Activated gamma-delta T cell treated with anti-CD3 and anti-CD28 coated beads, Interleukin-2, amount 50 U/mL, for 16 hours (primary cell): ENCODE measurements at places on chromosomes 4 and X.

GRCh38 chr4:145984563-145984962, 45.9 kb upstream of the ZNF827 start:
- DNase-seq: no peak

- no peak for DNase-seq
Observed at GRCh38 chrX:23797371-23798128, 14.6 kb downstream of the SAT1 start.

- no peak for DNase-seq
Observed at GRCh38 chr4:188984518-188984917, 845.3 kb downstream of the TRIML1 start.

- DNase-seq: no peak
Observed at GRCh38 chr4:147791341-147791740, 59.5 kb downstream of the ARHGAP10 start.

DNA sequence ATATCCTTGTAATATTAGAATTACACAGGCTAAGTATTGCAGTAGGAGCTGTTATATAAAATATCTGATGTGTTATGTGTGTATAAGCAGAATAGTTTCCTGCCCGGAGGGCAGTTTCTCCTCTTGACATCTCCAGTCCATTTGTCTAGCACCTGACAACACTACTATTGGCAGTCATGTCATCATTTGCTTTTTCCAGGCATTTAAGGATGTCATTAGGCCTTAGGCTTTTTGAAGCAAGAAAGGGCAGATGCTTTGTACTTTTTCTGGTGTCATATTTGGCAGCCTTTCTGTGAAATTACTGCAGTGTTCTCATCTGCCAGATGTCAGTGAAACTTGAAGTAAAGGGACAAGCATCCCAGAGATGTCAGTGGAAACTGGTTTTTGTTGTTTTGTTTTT, 2017.6 kb upstream of the IGFBP7 start:
- DNase-seq: no peak

DNA sequence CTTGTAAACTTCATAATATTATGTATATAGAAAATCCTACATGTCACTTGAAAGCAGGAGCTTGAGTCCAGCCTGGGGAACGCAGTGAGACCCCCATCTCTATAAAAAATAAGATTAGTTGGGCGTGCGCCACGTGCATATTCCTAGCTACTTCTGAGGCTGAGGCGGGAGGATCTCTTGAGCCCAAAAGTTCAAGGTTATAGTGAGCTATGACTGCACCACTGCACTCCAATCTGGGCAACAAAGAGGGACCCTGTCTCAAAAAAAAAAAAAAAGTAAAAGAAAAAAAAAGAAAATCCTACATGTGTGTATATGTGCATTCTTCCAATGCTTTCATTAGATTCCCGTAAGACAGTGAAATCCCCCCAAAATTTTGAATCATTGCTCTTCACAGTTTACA, 1.7 kb downstream of the SEC31A start:
- no peak for DNase-seq

DNA sequence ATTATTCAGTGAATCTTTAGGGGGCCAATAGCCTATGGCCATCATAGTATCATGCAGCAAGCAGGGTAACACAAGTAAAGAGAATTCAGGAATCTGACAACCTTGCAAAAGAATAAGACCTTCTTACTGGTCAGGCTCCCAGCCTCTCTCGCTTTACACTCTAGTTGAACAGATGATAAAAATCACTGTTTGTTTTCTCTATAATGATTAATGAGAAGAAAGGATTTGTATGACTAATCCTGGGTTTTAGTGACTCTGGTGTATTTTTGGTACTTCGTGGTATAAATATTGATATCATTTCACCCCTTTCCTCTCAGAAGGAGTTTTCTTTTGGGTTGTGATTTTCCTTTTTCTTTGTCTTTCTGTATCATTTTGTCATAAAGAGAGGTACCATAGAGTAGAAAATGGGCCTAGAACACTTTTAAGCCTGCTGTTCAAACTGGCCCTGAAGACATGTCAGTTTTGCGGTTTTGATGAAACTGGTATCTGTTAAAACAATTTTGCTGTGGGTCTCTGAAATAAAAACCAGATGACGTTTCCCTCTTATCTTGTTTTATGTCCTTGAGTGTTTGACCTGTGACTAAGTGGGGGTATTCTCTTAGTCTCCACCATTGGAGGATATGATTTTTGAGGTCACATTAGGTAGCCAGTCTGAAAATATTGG, 294.9 kb upstream of the TBX22 start:
- no peak for DNase-seq

DNA sequence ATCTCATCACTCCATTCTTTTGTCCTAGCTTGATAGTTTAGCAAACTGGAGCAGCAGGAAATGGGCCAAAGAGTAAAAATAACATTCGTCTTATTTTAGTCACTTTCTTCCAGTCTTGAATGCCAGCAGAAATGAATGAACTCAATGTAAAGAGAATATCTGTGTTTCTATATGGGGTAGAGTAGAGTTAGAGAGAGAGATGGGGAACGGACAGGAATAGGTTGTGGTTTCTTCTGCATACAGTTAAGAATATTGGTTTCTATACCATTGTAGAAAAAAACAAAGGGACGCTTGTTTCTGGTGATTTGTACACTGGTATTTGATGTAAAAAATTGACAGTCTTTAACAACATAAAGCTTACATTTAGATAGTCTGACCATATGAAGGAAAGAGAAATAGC, 8.9 kb downstream of the GPR174 start:
- no peak for DNase-seq

GRCh38 chrX:153726286-153727122, 1.8 kb downstream of the ABCD1 start:
- DNase-seq: no peak

GRCh38 chr4:8850074-8850829, 21.4 kb downstream of the HMX1 start:
- DNase-seq: no peak

GRCh38 chr4:82031376-82031927, 342.3 kb downstream of the HNRNPD start:
- no peak for DNase-seq

- DNase-seq: no peak
Observed at GRCh38 chrX:28223469-28223868, 242.2 kb upstream of the DCAF8L1 start.

- DNase-seq: no peak
Observed at GRCh38 chr4:182418054-182418734, 175.0 kb downstream of the TENM3 start.

DNA sequence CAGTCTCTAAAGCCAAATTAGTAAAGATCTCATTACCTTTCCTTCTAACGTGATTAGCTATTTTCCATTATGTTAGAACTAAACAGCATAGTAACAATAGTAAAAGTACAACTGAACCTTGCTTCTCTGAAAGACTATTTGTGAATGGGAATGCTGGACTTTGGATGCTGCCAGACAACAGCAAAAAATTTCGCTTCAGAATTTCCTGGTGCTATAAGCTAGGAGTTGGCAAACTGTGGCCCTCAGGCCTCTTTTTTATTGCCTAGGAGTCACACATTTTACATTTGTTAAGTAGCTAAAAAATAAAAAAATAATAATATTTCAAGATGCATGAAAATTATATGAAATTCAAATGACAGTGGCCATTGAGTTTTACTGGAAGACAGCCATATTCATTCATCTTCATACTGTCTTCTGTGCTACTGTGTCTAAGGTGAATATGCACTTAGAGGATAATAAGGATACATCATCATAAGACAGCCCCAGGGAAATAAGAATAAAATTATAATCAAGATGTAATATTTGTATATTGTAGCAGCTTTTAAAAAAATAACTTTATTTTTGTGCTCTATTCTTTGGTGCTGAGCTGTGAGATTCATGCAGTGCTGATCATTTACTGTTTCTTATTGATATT, 34.6 kb downstream of the RASGEF1B start:
- DNase-seq: no peak

DNA sequence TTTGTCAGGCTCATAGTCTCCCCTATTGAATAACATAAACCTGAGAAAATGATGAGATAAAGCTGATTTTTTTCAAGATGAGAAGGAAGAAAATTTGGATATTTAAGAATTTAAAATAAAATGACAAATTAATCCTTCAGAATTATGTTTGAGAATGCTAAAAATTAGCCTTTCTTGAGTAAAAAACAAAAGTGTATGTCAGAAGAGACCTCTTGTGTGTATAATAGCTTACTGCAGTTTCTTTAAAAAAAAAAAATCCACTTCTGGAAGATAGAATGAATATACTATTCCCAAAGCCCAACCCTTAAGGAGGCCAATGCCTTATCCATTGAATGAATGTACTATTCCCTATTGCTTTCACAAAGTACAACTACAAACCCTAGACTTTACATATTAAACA, 281.8 kb downstream of the RAPGEF2 start:
- no peak for DNase-seq

GRCh38 chr4:185693548-185694215, 118.3 kb downstream of the SORBS2 start:
- DNase-seq: no peak

- DNase-seq: no peak
Observed at GRCh38 chrX:152821145-152821765, 9.3 kb downstream of the CETN2 start.

GRCh38 chrX:65610040-65610439, 57.4 kb upstream of the MSN start:
- no peak for DNase-seq

DNA sequence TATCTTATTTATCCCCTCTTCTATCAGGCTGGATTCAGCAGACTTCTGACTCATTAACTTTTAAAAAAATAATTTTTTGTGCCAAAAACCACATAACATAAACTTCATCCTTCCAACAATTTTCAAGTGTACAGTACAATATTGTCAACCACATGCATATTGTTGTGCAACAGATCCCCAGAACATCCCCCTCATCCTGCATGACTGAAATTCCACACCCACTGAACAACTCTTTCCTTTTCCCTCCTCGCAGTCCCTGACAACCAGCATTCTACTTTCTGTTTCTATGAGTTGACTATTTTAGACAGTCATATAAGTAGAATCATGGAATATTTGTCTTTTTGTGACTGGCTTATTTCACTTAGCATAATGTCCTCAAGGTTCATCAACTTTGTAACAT, 2.2 kb upstream of the MID2 start:
- DNase-seq: no peak

DNA sequence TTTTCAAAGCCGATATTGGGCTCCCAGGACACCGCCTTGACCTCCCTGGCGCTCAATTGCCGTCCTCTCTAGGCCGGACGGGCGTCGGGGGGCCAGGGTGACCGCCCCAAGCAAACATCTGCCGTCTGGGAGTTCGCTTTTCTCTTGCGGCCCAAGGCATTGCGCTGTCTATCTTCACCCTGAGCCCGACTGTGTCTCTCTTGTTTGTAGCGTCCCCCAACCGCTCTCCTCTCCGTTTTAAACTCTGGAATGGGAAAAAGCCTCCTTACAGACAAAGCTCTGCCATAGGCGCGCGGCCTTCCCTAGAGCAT, 551 bp upstream of the ARX start:
- DNase-seq: no peak

GRCh38 chr4:822361-823175, 3.4 kb downstream of the CPLX1 start:
- DNase-seq: no peak

- no peak for DNase-seq
Observed at GRCh38 chrX:25650216-25650820, 487.8 kb upstream of the MAGEB18 start.

DNA sequence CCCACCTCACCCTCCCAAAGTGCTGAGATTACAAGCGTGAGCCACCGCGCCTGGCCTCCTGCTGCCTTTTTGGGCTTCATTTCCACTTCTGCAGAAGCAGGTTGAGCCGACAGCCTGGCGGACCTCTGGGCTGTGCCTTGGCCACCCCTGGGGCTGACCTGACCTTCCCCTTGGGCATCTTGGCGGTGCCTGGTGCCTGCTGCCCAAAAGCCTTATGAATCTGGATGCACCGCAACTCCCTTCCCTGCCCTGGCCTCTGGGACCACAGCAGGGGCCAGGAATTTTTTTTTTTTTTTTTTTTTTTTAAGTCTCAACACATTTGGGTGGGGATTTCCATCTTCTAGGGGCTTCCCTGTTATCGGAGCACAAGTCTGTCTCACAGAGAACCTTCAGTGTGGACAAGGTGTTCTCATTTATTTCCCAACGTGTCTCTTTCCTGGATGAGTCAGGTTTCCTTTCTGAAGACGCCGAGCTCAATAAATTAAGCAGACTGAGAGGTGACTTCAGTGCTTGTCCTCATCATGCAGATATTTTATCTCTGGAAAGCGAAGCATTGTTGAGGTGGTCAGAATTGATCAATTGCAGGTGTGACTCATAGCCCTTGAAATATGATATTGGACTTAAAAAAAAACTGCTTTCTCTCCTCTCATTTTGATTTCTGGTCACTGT, 79.7 kb downstream of the SHROOM2 start:
- DNase-seq: no peak

GRCh38 chrX:56796641-56797395, 67.8 kb downstream of the NBDY start:
- no peak for DNase-seq

GRCh38 chrX:22063284-22063683, 31.2 kb downstream of the PHEX start:
- DNase-seq: no peak

DNA sequence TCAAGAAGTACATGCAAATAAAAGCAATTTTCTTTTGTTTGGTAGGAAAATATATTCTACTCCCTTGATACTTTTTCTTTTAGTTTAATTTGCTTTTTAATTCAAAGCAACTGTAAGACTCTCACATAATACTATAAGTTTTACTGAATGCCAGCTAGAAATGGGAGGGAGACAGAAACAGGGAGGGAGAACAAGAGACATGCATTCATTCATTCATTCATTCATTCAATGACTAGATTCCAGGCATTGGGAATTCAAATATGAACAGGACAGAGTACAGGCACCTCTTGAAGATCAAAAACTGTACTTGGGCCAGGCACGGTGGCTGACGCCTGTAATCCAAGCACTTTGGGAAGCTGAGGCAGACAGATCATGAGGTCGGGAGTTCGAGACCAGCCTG, 85.6 kb downstream of the THOC2 start:
- DNase-seq: no peak

- DNase-seq: no peak
Observed at GRCh38 chr4:169621731-169622492, 1.5 kb downstream of the CLCN3 start.

GRCh38 chr4:79273915-79274314, 51.9 kb downstream of the NAA11 start:
- DNase-seq: no peak

- no peak for DNase-seq
Observed at GRCh38 chr4:79833857-79834256, 239.2 kb downstream of the ANTXR2 start.

GRCh38 chr4:93144644-93145043, 683.9 kb upstream of the ATOH1 start:
- no peak for DNase-seq

GRCh38 chr4:118955515-118955914, 66.9 kb downstream of the SYNPO2 start:
- DNase-seq: no peak
